ENCODE measurements at places on chromosomes 5 and 9.

GRCh38 chr5:88732862-88733261 is 150.1 kb downstream of the MEF2C start:
- DNase-seq = no peak

DNA sequence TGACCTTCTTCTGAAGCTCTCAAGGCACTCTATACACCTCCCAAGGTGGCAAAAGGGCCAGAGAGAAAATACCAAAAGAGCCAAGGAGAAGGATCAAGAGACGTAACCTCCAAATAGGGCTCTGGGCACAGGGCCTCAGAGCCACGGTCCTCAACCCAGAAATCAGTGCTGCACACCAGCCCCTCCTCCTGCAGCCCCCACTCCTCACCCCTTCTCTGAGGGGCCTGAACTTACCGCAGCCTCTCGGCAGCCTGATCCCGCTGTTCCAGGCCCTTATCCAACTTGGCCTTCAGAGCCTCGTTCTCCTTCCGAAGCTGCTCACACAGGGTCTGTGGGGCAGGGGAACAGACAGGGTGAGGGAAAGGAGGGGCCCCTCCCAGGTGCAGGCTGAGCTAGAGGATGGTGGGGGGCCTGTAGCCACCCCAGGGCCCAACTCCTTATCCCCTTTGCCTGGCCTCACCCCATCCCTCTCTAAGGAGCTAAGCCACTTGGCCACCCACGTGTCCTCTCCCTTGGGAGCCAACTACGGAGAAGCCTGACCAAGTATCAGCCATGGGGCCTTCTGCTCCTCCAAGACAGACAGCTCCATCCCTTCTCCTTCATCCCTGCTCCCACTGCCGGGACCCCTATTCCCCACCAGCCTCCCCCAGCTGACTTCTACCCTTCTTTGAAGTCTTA is 28.8 kb downstream of the TNIP1 start:
- DNase-seq = no peak

GRCh38 chr5:132000677-132001453 is 10.6 kb downstream of the ACSL6 start:
- DNase-seq = no peak

DNA sequence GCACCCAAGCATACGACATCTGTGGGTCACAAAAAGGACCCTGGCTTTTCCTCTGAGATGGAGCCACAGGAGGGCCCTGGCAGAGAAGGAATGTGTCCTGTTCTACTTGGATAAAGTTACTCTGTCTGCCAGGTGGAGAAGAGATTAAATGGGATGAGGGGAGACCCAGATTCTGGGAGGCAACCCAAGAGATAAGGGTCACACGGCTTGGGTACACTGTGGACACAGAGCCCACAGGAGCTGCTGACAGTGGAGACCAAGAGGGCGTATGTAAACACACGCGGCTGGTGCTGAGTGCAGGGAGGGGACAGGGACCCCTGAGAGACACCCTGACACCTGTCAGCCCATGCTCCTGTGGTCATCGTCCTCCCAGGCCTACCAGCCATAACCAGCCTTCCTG is 6.2 kb downstream of the CDK20 start:
- DNase-seq = no peak

GRCh38 chr5:112795944-112796678 is 58.4 kb downstream of the APC start:
- peak; percentile 61 for DNase-seq

DNA sequence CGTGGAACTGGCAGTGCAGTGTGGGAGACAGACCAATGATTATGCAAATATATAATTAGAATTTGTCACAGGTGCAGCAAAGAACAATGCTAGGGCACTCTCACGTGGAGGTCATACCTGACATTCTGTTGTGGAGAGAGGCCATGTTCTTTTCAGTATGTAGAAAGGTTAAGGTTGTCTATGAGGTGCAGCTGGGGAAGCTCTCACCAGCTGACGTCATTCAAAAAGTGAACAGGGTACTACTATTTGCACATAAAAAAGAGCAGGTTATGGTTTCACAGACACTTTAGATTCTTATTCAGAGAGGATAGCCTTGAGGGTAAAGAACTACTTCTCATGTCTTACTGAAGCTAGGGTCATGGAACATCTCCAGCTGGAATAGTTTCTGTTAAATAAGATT is 19.1 kb downstream of the SH3GL2 start:
- no peak for DNase-seq

DNA sequence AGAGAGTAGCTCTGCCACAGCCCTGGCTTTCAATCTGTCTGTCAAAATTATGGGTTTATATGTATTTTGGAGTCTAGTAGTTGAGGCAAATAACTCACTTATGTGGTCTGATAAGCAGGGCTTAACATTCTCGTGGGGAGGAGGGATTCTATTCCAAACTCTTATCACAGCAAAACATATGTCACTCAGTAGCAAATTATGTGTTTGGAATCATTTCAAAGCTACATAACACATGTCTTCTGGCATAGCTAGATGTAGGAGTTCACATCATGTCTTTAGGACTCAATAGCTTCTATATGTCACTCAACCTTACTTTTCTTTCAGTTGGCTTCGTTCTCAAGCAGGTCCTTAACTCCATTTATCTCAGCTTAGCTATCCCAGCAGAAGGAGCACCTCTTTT is 144.5 kb upstream of the SEMA6A start:
- no peak for DNase-seq

DNA sequence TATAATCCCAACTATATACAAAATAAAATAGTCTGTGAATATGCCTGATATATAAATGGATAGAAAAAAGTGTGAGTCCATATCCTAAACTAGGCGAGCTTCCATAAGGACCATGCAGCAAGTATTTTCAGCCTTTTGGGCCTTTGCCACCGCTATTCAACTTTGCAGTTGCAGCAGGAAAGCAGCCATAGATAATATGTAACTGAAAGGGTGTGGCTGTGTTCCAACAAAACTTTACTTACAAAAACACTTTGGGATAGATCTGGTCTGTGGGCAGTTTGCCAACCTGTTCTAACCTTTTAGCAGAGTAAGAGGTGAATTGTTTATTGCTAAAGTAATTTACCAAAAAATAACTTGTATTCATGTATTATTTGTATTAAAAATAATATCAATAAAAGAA is 127.8 kb upstream of the GPR151 start:
- DNase-seq = no peak

DNA sequence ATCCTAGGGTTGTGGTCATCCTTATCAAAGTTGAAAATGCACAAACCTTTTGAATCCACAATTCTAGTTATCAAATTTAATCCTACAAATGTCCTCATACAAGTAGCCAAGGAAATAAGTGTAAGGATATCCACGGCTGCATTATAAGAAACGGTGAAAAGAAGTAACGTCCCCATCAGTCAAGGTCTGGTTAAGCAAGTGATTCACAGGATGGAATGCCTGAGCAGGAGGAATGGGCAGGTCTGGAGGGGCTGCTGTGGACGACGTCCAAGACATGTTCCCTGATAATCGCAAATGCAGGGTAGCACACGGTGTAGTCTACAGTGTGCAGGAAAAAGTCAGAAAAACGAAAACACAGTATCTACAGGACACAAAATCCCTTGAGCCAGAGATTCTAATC is 118.6 kb downstream of the ADAMTS2 start:
- no peak for DNase-seq

- DNase-seq = no peak
Observed at GRCh38 chr9:98049288-98050072, 7.1 kb upstream of the NANS start.

GRCh38 chr5:177432143-177432838 is 5.8 kb downstream of the GRK6 start:
- no peak for DNase-seq

GRCh38 chr9:79263628-79264027 is 308.1 kb upstream of the TLE4 start:
- peak; percentile 62 for DNase-seq

Data from iris pigment epithelial cell (primary cell).